ENCODE measurements at places on chromosomes 2 and 18.

DNA sequence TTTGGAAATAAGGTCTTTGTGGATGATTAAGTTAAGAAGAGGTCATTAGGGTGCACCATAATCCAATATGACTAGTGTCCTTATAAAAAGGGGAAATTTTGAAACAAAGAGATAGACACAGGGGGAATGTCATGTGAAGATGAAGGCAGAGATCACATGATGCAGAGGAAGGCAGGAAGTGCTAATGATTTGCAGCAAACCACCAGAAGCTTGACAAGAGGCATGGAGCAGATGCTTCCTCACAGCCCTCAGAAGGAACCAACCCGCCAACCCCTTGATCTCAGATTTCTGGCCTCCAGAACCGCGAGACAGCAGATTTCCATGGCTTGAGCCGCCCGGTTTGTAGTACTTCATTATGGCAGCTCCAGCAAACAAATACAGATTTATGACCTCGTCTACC lies 17.4 kb upstream of the SMARCAL1 start:
- no peak for DNase-seq

GRCh38 chr2:127726158-127726880 lies 25.0 kb downstream of the SFT2D3 start:
- DNase-seq = no peak

GRCh38 chr2:48395658-48396057 lies 134.3 kb upstream of the STON1 start:
- DNase-seq = no peak

DNA sequence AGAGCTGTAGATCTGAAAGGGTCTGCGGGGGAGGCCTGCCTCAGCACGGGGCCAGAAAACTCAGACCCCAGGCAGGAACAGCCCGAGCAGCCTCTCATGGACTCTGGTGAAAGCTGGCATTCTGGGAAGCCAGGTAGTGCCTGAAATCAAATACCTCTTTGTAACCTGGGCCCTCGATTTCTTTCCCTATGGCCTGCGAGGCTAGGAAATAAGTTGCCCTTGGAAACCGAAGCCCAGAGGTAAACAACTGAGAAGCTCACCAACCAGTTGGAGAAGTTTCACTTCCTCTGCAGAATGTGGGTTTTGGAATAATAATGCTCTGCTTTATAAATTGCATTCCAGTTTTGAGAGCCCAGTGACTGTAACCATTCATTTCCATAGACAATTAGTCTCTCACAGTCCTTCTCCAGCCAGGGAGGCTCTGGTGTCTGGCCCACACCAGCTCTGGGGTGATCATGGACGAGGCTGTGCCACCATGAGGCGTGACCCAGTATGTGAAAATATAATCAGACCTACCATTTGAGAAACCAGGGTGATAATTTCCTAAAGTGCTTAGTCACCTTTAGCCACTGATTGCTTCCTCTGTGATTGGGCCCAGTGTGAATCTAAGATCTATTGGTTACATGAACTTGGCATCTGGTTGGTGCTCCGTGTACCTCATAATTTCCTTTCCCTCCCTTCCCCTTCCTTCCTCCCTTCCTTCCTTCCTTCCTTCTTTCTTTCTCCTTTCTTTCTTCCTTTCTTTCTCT lies 133.1 kb upstream of the PELI1 start:
- no peak for DNase-seq

DNA sequence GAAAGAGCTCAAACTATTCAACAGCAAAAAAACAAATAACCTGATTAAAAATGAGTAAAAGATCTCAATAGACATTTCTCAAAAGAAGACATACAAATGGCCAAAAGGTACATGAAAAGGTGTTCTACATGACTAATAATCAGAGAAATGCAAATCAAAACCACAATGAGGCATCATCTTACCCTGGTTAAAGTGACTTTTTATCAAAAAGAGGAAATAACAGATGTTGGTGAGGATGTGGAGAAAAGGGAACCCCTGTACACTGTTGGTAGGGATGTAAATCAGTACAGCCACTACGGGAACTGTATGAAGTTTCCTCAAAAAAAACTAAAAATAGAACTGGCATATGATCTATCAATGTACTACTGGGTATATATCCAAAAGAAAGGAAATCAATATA lies 39.8 kb upstream of the TMEM163 start:
- no peak for DNase-seq

GRCh38 chr2:36993841-36994620 lies 27.7 kb upstream of the STRN start:
- no peak for DNase-seq

DNA sequence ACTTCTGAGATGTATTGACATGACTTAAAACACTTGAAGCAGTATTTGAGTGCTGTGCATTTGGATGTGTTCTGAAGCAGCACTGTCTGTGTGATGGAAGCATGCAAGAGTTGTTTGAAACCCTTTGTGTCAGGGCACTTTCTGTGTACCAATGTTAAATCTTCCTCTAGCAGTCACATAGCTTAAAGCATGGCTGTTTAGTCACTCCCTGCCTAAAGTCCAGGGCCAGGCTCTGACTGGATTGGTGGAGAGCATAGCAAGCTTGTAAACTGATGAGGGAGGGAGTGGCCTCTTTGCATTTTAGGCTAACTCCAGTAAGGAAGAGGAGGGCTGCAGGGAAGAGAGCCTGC lies 73.5 kb downstream of the MYO1B start:
- no peak for DNase-seq

GRCh38 chr2:158172719-158173118 lies 71.0 kb downstream of the UPP2 start:
- DNase-seq = no peak

GRCh38 chr2:191352536-191352935 lies 107.3 kb downstream of the MYO1B start:
- DNase-seq = no peak

DNA sequence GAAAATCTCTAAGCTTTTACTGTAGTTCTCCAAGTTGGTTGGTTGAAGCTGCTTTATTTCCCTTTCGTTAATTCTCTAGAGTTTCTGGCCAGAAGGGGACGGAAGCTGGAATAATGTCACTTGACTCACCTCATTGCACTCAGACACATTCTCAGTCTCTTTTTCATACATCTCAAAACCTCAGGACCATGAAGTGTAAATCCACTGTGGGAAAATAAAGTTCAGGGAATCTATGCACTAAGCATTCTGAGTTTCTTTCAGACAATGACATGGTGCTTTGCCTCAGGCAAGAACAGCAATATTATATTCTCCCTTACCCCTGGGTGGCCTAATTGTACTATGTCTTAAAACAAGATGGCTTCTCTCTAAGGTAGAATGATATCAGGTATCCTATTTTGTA lies 167.8 kb downstream of the PRPF40A start:
- no peak for DNase-seq

DNA sequence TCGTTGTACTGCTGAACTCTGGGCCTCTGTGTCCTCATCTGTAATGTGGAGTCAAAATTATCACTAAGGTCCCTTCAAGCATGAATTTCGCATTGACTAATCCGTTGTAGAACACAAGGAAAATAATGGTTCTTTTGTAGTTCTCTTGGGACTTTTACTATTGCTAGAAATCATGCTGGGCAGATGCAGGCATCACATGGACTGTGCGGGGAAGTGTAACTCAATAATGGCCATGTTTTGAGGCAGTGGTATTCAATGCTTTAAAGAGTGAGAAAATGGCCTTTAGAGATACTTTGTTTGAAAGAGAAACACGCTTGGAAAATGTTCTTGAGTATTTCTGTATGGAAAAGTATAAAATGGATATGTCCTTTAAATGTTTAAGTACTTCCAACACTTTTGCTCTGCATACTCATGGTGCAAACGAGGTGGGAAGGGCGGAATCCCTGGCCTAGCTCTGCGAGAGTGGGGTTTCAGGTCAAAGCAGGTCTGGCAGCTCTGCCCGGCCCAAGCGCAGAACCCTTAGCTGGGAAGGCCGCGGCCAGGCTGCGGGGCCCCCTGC lies 117.3 kb upstream of the MSTN start:
- DNase-seq = no peak

DNA sequence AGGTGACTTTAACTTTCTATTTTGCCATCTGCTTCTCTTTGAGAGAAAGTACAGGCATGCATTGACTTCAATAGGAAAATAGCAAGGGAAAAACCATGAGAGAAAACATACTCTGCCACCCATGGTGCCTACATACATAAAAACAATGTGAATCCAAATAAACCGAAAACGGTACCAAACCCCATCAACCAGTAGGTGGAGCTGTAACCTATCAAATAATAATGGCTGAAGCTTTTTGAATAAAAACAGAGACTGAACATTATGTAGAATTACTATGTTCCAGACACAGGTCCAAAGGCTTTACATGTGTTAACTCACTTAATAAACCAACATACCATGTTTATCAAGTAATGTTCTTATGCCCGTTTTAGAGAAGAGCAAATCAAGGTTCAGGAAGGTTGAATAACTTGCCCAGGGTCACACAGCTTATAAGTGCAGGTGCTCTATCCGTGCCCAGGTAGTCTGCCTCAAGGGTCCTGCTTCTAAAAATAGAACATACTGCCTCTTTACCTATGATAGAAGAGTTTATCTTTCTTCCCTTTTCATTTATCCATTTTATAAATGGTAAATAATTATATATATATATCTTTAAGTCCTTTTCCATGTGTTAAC lies 293.9 kb upstream of the SYT4 start:
- DNase-seq = no peak

- DNase-seq = no peak
Measured at GRCh38 chr2:177983183-177983788, 89.3 kb downstream of the PDE11A start.

DNA sequence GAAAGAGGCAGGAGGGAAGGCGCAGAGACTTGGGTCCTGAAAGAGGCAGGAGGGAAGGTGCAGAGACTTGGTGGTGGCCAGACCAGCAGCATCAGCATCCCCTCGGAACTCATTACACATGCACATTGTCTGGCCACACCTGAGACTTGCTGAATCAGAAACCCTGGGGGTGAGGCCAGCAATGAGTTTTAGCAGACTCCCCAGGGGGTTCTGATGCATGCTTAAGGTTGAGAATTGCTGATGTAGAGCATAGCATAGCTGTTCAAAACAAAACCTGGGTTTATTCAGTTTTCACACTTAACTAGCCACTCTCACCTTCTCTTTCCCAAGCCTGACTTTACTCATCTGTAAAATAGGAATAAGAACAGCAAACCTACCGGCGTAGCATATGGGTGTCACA lies 122.9 kb downstream of the MRO start:
- no peak for DNase-seq

DNA sequence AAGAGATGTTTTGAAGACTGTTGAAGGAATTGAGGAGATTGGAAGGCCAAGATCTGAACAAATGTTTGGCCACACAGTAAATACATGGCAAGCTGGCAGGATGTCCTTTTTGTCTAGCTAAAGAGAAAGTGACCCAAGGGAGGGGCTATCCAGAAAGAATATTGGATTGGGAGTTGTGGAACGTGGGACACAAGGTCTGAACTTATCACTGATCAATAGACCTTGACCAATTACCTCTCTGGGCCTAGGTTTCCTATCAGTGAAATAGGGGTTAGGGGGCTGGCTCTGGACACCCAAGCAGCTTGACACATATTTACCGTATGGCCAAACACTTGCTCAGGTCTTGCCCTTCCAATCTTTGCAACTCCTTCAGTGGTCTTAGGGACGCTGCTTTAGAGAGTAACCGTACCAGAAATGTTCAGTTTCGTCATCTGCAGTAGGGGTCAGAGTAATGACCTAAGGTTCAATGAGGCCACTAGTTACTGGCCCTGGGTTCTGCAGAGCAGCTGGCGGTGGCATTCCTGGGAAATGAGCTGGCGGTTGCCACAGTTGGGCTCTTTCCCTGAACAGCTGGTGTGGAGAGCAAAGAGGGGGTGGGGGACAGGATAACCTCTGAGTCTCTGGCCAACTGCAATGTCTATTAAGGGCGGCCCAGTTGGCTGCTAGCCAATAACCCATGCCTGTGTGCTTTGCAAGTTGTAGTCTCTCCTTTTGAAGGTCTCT lies 70.1 kb upstream of the STPG4 start:
- no peak for DNase-seq

GRCh38 chr2:1773883-1774282 lies 29.6 kb upstream of the PXDN start:
- DNase-seq = no peak

DNA sequence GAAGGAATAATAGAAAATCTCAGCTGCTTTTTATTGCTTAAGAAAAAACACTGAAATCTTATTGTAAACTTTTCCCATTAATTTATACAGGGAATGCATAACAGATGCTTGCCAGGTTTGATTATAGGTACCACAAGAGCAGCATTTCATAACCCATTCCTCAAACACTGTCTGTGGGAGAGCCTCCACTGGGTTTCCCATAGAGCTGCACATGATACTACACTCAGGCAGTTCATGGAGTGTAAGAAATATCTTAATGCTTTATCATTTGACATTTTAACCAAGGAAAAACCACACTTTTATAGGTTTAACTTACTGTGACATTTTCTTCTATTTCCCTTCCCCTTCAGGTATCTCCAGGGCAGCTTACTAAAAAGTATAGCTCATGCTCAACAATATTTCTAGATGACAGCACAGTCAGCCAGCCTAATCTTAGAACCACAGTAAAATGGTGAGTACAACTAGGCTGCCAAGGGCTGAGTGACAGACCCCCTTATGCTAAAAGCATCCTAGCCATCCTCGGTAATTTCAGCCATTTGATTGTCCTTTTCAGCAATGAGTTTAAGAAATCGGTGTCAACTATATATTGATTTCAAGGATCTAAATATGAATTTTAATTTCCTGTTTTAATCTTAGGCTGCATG lies 22.3 kb downstream of the CCNYL1 start:
- DNase-seq = no peak

GRCh38 chr2:229860334-229860733 lies 61.5 kb downstream of the TRIP12 start:
- DNase-seq = no peak

DNA sequence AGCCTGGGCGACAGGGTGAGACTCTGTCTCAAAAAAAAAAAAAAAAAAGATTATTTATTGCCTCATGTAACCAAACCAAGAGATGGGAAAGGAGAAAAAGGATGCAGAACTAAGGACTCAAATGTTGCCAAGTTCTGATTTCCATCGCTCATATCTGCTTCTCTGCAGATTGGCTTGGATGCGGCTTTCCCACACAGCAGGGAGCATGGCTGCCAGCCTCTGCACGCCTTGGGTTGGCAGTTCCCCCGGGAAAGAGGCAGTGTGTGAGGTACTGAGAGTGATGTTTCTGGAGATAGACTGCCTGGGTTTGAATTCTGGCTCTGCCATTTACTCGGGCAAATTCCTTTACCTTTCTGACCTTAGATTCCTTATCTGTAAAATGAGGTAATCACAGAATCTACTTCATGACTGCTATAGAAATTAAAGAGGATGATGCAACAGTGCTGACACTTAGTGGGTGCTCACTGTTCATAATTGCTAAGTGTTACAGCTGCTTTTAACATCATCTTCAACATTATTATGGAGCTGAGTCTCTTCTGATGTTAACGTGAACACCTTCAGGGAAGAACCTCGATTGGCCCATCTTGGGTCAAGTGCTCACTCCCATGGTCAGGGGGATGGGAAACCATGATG lies 68.8 kb downstream of the ACAA2 start:
- DNase-seq = no peak

- no peak for DNase-seq
Measured at GRCh38 chr18:9787712-9788111, 79.6 kb downstream of the RAB31 start.

DNA sequence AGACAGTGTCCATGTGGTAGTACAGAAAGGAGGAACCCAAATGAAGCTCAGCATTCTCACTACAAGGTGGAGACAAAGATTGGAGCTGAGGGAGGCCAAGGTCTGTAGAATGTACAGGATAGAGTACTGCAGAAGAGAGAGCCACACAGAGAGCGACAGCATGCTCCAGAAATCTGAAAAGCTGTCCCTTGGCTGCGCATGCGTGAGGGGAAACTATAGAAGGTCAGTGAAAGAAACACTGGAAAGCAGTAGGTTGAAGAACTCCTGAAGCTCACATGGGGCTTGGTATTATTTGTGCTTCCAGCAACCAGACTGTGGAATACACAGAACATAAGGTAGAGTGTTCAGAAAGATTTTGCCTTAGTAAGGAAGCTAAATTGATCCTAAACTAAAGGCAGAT lies 142.5 kb downstream of the TXNL1 start:
- no peak for DNase-seq
